Chondrocyte (in vitro differentiated cells): ENCODE measurements at places on chromosomes 7 and 10.
A peak's percentile ranks its signal among the peaks of the same experiment; 100 is the strongest.

- DNase-seq, result no peak
Measured at GRCh38 chr7:127938588-127938987, 92.6 kb downstream of the LRRC4 start.

- DNase-seq, result no peak
Measured at GRCh38 chr7:49986191-49986590, 106.9 kb downstream of the ZPBP start.

- no peak for DNase-seq
Measured at GRCh38 chr7:101239951-101240220, 2.3 kb upstream of the CLDN15 start.

DNA sequence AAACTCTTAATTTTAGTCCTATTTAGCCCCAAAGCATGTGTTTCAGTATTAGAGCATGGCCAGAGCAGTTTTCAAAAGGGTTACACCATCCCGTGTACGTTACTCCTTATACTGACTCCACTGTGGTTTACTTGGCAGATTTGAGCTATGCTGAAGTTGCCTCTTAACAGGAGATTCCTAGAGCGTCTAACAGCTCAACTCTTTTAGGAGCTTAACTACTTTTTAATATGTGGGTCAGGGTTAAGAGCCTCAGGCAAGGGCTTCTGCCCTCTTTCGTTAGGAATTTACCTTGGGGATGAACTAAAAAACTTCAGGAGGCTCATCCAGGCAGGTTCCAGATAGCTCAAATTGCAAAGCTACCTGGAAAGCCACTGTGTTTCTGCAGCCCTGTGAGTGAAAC lies 674.8 kb upstream of the C7orf33 start:
- DNase-seq, result no peak

- peak; percentile 83 for DNase-seq
Measured at GRCh38 chr10:60732807-60733516, 45.3 kb upstream of the CDK1 start.

- no peak for DNase-seq
Measured at GRCh38 chr7:146405737-146406136, 289.1 kb downstream of the CNTNAP2 start.

DNA sequence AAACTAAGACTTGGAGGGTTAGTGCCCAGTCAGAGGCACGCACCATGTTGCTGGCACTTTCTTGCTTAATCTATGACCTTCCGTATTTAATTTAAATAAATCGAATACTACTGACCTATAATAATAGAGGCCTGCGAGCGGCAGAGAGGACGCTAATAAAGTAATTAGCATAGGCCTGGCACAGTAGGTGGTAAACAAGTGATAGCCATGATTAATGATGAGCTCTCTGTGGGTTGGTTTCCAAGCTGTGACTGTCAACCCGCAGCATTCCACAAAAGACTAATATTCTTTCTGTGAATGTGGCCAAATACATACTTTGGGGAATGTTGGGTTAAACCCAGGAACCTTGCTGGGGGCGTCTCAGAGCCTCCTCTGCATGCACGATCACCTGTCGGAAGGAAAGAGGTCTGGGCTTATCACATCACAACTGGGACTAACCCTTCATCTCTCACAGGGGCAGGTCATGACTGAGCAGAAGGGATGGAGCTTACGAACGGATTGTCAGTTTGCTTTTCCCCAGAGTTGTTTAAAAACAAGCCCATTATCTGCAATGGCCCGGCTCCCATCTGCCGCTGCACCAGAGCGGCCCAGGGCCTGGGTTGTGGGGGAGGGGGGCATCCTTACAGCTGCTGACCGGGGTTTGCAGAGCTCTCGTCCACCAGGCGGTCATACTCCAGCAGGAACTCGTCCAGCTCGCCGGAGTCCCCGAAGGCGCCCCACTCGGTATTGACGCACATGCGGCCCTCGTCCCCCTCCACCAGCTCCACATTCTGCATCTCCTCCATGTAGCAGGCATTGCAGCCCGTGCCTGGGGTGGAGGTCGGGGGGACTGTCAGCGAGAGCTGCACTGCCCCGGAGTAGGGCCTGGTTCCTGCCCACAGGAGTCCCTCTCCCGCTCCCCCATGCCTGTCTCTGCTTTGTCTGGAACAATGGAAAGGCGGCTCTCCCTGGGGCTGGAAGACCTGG lies 6.2 kb upstream of the MYL7 start:
- DNase-seq, result no peak

GRCh38 chr10:122911889-122912484 lies 1.6 kb downstream of the FAM24A start:
- no peak for DNase-seq

- no peak for DNase-seq
Measured at GRCh38 chr10:115033898-115034297, 59.3 kb upstream of the ATRNL1 start.

DNA sequence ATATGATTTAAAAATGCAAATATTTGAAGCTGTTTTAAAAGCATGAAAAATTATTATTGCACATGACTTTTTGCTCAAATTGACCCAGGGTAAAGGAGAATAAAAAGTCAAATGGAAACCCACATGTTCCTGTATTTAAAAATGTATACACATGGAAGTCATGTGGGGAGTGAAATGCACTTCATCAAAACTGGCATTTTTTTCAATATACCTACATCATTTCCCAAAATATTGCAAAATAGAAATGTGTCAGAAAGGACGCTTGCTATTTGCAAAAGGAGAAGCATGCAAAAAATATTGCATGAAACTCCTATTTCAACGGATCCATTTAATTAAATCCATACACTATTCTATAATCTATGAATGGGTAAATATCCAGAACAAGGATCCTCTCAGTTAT lies 117.0 kb downstream of the POU6F2 start:
- DNase-seq, result no peak

- no peak for DNase-seq
Measured at GRCh38 chr10:70328018-70328417, 44.2 kb upstream of the NPFFR1 start.

GRCh38 chr7:133543657-133544056 lies 290.8 kb downstream of the EXOC4 start:
- DNase-seq, result no peak

- no peak for DNase-seq
Measured at GRCh38 chr7:36038063-36038721, 114.9 kb upstream of the EEPD1 start.

DNA sequence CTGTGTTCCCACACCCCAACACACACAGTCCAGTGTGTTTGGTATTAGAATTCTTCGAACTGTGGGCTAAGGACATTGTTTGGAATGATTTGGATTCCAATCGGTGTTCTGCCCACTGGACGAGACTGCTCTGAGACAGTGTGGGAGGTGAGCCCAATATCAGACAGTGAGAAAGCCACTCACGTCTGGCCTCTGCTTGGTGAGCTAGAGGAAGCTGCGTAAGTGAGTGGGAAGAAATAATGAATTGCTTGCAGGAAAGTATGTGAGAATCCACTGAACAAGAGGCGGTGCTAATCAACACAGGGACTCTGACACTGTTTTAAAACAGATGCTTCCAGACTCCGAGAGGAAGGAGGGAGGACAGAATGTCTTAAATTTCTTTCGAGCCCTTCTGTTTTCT lies 675.0 kb upstream of the ANKRD30A start:
- no peak for DNase-seq

DNA sequence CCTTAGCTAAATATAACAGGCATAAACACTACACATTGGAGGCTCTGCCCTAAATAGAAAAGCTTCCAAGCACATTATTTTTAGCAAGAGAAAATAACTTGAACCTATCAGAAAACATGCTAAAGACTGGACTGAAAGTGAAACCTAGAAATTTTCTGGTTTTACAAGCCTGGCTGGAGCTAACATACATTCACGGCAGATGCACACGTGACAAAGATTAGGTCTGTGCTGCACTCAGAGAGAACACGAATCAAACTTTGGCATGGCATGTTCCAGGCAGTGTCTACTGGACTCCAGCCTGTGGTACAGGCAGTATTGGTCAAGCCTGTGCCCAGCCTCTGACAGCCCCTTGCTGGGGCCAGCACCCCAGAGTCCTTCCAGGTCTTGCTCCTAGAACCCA lies 94.1 kb upstream of the PCBD1 start:
- peak; percentile 51 for DNase-seq

- no peak for DNase-seq
Measured at GRCh38 chr7:18866359-18867036, 250.9 kb downstream of the TWIST1 start.

GRCh38 chr7:150951521-150951920 lies 26.6 kb downstream of the KCNH2 start:
- peak; percentile 84 for DNase-seq

GRCh38 chr7:3055626-3056025 lies 12.0 kb upstream of the CARD11 start:
- no peak for DNase-seq

GRCh38 chr7:151631953-151632749 lies 112.5 kb upstream of the RHEB start:
- no peak for DNase-seq

GRCh38 chr10:77854115-77854514 lies 72.4 kb downstream of the DLG5 start:
- DNase-seq, result no peak

DNA sequence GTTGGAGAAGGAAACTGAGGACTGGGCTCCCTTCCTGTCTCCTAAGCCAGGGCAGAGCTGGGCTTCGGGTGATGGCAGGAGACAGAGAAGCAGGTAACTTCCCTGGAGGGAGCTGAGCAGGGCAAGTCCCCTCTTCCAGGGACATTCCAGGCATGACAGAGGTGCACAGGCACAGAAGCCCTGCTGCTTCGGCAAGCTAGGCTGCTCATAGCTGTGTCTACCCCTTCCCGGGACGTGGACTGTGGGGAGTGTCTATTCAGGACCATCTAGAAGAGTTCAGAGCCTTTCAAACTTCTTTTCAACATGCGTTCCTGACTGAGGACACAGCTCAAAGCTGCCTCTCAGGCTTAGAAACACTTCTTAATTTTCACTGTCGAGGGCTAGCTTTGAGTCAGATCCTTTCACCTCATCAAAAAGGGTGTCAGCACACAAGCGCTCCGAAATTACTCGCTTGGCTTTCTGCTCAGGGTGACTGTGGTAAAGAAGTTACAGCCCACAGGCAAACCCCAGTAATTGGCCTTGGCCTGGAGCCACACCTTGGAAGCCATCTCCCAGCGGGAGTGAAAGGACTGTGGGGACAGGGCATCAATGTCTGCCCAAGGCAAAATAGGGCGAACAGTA lies 63.7 kb upstream of the STEAP1B start:
- DNase-seq, result no peak

DNA sequence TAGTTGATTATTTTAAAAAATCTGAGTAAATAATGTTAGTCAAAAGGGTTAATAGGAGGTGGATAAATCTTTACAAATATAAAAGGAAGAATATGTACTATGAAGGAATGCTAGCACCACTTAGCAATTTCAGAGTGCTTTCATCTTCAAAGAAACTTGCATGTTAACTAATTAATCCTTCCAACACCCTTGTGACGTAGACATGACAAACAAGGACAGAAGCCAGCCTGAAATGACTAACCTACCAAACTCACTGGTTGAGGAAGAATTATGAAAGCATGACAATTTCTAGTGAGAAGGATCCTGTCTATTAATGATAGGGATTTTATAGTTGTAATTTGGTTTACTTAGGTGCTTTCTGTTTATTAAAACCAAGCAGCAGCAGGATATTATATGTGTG lies 468.0 kb upstream of the FZD8 start:
- no peak for DNase-seq

DNA sequence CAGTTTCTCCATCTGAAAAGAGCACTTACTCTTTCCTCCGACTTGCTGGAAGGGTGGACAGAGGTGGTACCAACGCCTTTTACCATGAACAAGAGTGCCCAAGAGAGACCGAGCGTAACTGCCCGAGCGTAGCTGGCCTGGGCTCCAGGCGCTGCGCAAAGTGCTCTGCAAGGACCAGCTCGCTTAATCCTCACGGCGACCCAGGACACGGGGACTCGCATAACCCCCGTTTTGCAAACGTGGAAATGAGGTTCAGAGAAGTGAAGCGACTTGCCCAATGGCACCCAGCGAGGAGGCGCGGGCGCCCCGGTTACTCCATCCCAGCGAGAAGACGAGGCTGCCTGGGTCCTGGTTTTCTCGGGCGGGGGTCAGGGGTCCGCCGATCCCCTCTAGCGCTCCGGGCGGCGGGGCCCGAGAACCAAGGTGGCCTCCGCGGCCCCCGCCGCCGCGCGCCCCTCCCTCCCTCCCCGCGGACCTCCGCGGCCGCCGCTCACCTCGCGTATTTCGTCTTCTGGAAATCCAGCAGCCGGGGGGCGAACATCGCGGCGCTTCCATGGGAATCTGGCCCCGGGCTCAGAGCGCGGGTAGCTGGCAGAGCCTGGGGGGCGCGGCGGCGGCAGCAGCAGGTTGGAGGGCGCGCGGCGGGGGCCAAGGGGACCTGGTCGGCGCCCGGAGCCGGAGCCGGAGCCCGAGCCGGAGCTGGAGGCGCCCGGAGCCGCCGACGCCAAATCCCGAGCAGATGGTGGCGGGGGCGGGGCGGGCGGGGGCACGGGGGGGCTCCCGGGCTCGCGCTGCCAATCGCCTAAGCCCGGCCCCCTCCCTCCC lies at the start of gene MMD2:
MMD2 (minus strand) TSS at position 711 of the 825 bp plus-strand sequence; CDS start at position 541, 170 bp downstream.
- DNase-seq, result peak; percentile 66

DNA sequence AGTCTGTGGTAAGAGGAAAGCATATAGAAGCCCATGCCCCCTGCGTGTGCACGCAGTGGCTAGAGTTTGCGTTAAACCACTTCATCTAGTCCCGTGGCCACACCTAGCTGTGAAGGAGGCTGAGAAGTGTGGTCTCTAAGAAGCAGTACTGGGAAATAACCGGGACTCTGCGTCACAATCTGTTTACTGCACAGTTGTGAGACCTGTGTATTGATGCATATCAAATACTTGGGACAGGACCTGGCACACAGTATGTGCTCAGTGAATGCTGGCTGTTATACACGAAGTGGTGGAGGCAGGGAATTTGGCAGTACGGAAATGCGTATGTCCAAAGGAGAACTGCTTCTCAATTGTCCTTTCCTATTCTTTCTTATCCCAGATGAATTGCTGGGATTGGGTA lies 149.5 kb downstream of the ARHGAP21 start:
- DNase-seq, result no peak

DNA sequence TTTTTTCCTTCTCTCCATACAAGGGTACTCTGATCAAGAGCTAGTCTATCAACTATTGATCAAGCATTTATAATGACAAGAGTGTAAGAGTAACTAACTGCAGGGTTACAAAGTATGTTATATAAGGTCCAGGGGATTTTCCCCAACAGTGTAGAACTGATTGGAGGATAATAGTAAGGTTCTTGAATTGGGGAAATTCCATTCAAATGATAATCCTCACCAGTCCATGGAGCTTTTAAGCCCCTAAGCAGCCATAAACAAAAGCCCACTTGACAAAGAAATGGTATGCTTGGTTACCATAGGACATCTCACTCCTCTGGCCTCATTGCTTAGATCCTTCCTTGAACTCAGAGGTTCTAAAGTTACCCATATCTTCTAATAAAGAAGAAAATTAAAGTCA lies 8.2 kb downstream of the YME1L1 start:
- DNase-seq, result no peak

- no peak for DNase-seq
Measured at GRCh38 chr10:114000457-114001010, 43.1 kb upstream of the ADRB1 start.

GRCh38 chr7:55964261-55965099 lies at the start of gene NIPSNAP2:
Gene NIPSNAP2 (plus strand): TSS chr7:55964585. CDS start chr7:55964610, 25 bp downstream.
- no peak for DNase-seq

GRCh38 chr7:27921081-27921836 lies 181.3 kb downstream of the TAX1BP1 start:
- DNase-seq, result no peak
